PC-3 (cell line): ENCODE measurements at places on chromosomes 16 and 17. TPM values are rescaled to one million over a fixed set of nuclear protein-coding genes. Genes with fewer than 3 reads are reported as not detected.

Gene KCNG4
- 0.04 TPM in 1 of 2 replicates, not detected in the other for total RNA-seq

DNA sequence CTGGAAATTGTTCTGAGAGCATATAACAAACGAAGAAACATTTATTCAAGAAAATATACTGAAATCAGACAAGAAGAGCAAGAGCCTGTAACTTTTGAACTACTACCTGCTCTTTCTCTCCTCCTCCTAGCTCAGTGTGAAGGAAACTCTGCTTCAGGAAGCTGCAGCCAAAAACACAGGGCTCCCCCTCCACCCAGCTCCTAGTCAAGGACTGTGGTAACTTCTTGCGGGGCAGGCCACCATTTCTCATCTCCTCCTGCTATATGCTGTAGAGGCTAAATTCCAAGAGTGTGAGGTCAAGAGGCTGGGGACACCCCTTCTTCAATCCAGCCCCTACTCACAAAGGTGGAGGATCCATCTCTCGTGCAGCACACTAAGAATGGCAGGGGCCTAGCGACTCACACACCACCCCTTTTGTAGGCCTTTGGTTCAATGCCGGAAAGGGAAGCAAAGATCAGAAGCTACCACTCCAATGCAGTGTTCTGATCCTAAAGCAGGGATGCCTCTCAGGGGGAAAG, 74.6 kb downstream of the ITFG1 start:
- DNase-seq = no peak

- DNase-seq = no peak
Observed at GRCh38 chr17:30559656-30560055, 82.4 kb downstream of the GOSR1 start.

Gene TM4SF5
- total RNA-seq = not detected in 2 replicates

DNA sequence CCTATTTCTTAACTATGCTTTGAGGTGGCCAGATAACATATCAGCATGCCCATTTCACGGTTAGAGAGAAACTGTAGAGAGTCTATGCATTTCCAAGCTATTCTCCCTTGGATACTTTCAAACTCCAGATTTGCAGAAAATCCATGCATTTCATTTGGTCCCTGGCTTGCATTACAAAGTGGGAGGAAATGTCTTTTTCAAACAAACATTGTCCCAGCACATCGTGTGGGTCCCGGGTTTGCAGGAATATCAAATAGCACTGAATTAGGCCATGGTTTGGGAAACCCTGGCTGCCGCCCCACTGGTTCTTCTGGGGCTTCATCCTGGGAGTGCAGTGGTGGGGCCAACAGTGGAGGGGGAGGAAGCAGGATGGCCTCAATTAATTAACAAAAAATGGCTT, 171.9 kb downstream of the IRX5 start:
- no peak for DNase-seq

- no peak for DNase-seq
Observed at GRCh38 chr17:79424471-79425185, 186.2 kb downstream of the RBFOX3 start.

Gene HYDIN
- 0.12 and 0.69 TPM in 2 replicates for total RNA-seq

- peak; percentile 72 for DNase-seq
Observed at GRCh38 chr17:21041741-21042457, 912 bp downstream of the USP22 start.

- no peak for DNase-seq
Observed at GRCh38 chr16:86239381-86239780, 270.9 kb upstream of the FOXF1 start.

GRCh38 chr17:44556166-44556831, 985 bp upstream of the FZD2 start:
- peak; percentile 68 for DNase-seq

DNA sequence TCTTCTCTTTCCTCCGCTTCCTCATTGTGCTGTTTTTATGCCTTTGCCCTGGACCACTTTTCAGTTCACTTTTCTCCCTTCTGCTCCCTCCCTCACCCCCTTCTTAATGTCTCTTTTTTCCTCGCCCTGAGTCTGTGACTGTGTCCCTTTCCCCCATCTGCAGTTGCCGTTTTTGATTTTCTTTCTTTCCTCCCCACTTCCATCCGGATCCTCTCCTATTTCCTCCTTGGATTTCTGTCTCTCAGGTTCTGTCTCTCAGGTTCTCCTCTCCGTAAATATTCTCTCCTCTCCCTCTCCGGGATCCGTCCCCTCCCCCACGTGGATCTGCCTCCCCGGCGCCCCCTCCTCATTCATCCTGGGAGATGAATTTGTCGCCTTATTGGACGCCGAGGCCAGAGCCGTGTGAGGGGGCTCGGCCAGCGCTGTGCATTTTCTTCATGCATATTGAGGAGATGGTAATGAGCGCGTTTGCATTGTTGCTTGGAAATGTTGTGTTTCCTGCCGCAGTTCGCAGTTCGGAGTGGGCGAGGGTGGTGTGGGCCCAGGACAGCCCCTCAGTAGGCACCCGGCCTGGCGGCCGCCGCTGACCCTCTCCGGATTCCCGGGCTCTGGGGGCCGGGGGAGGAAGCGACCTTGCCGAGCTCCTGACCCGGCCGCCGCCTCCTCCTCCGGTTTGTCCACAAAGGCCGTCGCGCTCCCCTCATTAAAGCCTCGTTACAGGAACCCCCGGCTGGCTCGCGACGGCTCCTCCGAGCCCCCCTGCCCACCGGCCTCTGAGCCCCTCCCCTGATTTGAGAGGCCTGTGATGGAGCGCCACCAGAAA, 4.5 kb upstream of the IRX3 start:
- no peak for DNase-seq

DNA sequence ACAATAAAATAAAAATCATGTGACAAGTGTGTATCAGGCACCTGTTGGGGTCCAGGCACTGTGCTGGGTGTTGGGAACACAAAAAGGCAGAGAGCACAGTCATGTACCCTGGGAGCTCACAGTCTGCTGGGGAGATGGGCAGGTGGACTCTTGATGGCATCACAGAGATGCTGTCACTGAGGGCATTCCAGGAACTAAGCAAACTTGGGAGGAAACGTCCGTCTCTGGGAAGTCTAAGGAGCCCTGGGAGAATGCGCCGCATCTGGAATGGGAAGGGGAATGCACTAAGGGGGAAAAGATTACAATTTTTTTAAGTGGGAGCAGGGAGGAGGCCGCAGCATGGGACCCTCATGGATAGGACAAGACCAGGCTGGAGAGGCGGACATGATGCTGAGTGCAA, 80.9 kb upstream of the ZNF423 start:
- DNase-seq = no peak

DNA sequence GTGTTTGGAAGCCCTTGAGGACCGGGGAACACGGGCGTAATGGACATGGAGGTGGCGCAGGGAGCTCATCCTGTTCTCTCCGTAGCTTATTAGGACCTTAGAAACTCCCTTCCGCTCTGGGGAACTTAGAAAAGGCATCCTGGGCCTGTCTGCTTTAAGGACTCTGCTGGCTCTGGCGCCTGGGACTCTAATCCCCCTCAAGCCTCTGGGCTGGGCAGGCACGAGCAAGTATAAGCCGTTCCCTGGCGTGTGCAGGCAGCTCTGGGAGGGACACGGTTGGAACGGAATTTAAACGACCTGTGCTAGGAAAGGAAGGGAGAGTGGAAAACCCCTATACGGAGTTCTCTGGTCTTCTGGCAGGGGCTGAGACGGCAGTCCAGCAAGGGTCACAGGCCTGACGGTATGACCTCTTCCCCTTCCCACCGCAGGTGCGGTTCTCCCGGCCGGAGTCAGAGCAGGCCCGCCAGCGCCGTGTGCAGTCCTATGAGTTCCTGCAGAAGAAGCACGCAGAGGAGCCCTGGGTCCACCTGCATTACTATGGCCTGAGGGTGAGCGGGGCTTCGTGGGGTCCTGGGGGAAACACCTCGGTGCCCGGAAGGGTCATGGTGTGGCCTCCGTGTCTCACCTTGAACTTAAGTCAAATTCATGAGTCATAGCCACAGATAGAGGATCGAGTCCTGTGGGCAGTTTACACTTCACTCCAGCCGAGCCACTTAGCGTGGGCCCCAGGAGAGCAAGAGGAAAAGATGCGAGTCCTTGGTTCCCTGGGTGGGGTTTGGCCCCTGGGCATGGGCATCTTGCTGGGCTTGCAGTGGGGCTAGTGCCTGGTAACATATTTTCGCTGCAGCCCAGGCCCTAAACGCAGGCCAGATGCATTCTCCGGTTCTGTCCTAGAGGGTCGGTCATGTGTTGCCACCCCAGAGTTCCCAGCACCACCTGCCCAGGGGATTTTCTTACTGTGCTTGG, 17.7 kb downstream of the POLR3E start:
- DNase-seq = no peak

Gene IL17C
- not detected in 2 replicates for total RNA-seq

DNA sequence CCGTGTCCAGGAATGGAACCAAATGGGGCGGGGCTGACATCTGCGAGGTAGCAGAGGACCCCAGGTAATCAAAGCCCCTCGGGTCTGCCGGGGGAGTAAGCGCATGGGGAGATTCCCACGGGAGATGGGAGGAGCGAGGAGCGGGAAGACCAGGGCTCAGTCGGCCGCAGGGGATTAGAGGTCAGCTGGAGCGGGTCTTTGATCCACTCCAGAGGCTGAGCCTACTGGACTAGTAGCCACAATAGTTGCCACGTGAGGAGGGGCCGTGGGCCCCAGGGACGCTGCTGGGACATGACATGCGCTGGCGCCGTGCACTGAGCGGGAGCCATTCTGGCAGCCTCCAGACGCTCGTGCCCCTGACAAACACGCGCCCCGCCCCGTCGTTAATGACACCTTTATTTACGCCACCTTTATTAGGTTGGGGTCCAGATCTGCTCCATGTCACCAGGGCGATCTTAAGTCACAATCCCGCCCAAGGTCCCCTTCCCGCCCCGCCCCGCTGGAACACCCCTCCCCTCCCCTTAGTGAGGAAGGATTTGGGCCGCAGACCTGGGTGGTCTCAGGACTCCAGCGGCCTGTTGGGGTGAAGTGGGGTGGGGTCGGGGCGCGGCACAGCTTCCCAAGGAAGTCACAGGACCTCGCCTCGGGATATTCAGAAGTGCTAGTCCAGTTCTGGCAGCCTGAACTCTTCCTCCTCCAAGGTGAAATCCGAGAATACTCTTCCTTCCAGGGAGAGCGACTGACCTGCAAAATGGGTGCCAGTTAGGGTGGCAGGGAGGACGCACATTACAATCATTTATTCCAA, 15.0 kb downstream of the PPY start:
- peak; percentile 36 for DNase-seq

DNA sequence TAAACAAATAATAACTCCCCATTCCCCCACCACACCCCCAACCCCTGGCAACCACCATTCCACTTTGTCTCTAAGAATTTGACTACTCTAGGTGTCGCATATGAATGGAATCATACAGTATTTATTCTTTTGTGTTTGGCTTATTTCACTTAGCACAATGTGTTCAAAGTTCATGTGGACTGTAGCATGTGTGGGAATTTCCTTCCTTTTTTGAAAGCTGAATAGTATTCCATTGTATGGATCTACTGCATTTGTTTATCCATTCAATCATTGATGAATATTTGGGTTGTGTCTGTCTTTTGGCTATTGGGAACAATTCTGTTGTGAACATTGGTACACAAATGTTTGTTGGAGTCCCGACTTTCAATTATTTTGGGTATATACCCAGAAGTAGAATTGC, 3.3 kb upstream of the ACSF2 start:
- DNase-seq = no peak

GRCh38 chr16:31036691-31037090, 3.3 kb downstream of the STX4 start:
- DNase-seq = no peak

Gene PPY
- total RNA-seq = not detected in 2 replicates

Gene TEKT3
- not detected in 2 replicates for total RNA-seq

DNA sequence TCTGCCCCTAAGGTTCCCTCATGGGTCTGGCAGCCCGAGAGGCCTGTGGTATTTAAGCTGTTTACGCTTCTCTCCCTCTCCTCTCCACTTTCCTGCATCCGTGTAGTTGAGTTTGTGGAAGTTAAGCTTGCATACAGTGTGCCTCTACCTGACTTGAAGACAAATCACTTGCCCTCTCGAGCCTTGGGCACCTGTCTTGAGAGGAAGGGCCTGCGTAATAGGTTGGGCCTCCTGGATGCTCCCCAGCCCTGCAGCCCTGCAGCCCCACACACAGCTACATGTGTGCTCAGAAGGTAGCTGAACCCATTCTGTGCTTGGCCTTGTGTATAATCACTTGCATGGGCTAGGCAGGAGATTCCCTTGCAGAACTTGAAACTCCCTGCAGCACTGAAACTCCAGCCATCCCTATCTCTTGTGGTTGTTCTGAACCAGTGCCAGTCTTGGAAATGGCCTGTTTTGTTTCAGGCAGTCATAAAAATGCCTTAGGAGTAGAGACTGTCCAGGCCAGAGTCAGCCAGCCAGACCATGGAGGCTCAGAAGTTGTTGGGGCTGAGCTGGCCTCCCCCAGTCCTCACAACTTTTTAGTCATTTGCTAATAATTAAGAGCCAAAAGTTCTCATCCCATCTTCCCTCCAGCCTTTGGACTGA, 134.6 kb downstream of the CLEC16A start:
- DNase-seq = peak; percentile 36

DNA sequence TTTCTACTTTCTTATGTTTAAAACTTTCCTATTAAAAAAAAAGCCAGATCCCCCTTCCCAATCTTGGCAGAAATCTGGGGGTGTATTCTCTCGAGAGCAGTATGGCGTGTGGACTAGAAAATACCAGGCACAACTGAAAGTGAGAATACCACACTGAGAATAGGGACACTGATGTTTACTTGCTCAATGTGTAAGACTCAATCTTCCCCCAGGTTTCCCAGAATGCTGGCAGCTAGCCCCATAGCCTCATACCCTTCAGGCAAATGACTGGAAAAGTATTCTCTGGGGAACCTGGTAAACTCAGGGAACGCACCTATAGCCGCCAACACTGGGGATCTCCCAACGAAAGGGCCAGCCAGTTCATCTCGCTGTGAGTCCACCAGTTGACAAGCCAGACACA, 15.3 kb downstream of the ZZEF1 start:
- no peak for DNase-seq

DNA sequence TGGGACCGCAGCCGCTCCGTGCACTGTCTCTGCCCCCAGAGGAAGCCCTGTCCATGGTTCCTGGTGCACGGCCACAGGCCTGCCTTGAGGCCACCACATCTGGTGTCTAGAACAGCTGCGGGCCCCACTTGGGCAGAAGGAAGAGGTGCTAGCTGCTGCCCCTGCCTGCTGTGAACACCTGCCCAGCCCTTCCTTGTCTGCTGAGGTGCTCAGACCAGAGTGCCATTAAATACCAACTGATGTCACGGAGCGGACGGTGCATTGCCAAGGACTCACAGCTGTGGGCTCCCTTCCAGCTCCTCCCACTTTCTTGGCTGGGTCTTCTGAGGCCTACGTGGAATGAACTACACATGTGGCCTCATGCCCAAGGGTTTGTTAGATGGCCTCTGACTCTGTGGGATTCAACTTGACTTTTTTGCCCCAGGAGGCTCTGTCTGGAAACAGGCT, 146.1 kb downstream of the RAB11FIP4 start:
- no peak for DNase-seq
